ENCODE measurements at places on chromosomes 2 and 18. TPM values are rescaled to one million over a fixed set of nuclear protein-coding genes. Genes with fewer than 3 reads are reported as not detected.

The IGFBP5 gene
- total RNA-seq, result 374 TPM

The SALL3 gene
- total RNA-seq, result 0.08 TPM

The PLGLB1 gene
- 0.87 TPM for total RNA-seq

The TTC27 gene
- total RNA-seq, result 4.9 TPM

The GAL3ST2 gene
- not detected for total RNA-seq

The SP140L gene
- total RNA-seq, result 4.7 TPM

The GCA gene
- total RNA-seq, result 11.3 TPM

The SLC30A3 gene
- 0.46 TPM for total RNA-seq

The RAB3GAP1 gene
- 36.8 TPM for total RNA-seq

The SIGLEC15 gene
- total RNA-seq, result 3.5 TPM

The STARD6 gene
- not detected for total RNA-seq

The SGPP2 gene
- not detected for total RNA-seq

The SLC9A4 gene
- total RNA-seq, result not detected

The TEKT4 gene
- total RNA-seq, result not detected

The PIAS2 gene
- 20.3 TPM for total RNA-seq

The UPP2 gene
- not detected for total RNA-seq

The C2orf76 gene
- total RNA-seq, result 15.4 TPM
